Stimulated activated CD8-positive, alpha-beta memory T cell treated with anti-CD3 and anti-CD28 coated beads, Interleukin-15, amount 100 ng/mL, for 48 hours (primary cell): ENCODE measurements at places on chromosomes 7 and 10.

- DNase-seq: no peak
These were observed 40.3 kb downstream of the HIPK2 start for GRCh38 chr7:139737221-139738100.

GRCh38 chr7:102042016-102042656 is 224.7 kb downstream of the CUX1 start:
- DNase-seq: no peak

DNA sequence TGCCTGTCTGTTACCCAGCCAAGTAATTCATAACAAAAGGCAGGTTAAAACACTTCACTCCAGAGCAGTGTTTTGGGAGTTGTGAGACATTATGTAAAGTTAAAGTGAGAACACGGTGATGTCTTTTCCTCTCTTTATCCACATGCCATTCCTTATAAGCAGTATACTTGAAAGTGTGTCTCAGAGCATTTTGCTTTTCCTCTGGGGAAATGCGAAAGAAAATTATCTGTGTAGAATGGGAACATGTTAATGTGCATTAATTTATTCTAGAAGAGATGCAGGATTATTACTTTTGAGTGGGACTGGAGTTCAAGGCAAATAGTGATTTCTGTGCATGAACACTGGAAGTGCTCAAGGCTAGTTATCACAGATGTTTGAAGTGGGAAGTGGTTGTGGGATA is 170.4 kb downstream of the PLXDC2 start:
- no peak for DNase-seq

DNA sequence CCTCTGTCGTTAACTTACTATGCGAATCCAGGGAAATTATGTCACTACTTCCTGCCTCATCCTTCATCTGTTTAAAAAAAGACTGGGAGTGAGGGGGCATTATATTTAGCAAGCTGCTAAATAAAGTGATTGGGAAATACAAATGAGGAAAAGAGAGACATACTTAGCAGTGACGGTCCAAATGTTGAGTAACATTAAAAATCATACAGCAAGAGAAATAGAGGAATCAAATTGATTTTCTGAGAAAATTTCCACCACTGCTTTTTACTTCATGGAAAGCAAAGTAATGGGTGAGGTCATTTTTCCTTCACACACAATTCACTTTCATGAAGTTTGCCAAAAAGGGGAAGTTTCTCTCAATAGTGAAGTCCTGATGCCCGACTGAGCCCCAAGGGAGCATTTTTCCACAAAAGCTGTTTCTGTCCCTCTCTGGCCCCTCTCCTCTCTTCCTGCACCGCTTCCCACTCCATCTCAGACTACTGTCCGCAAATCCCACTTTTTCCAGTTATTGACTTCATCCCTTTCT is 61.9 kb upstream of the ADO start:
- no peak for DNase-seq

- DNase-seq: no peak
These were observed 13.3 kb upstream of the HILPDA start for GRCh38 chr7:128442356-128442755.

- no peak for DNase-seq
These were observed 11.2 kb upstream of the SLC35B4 start for GRCh38 chr7:134327896-134328295.

- no peak for DNase-seq
These were observed 180.9 kb downstream of the CDK14 start for GRCh38 chr7:90777041-90777440.

DNA sequence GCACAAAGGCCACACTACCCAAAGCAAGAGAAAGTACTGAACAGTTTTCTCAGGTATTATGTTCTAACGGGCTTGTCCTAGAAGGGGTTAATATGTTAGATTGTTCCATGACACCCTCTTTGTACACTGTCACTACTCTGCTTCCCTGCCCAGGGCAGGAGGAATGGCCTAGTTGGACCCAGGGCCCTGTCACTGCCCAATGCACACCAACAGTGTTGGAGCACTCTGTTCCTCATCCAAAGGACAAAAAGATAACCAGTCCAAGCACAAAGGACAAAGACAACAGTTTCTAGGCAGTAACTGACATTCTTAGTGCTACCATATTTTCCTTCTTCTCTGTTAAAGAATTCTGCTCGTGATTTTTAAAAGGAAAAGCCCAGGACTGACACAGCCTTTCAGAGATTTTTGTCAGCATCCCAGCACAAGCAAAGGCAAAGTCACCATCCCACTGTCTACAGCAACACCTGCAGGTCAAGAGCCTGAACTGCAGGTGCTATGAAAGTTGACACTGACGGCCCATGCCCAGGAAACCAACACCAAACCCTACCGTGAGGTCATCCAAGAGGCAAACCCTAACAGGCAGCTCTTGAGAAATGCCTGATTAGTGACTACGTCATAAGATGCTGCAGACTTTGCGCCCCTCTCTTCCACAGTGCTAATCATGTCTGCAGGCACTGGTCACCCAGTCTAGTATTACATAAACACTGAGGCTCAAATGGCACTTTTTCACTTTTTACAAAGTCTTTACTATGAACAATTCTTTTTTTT is 13.2 kb downstream of the NUDCD3 start:
- peak; percentile 39 for DNase-seq

- DNase-seq: no peak
These were observed 1.5 kb downstream of the EEPD1 start for GRCh38 chr7:36154255-36155212.

DNA sequence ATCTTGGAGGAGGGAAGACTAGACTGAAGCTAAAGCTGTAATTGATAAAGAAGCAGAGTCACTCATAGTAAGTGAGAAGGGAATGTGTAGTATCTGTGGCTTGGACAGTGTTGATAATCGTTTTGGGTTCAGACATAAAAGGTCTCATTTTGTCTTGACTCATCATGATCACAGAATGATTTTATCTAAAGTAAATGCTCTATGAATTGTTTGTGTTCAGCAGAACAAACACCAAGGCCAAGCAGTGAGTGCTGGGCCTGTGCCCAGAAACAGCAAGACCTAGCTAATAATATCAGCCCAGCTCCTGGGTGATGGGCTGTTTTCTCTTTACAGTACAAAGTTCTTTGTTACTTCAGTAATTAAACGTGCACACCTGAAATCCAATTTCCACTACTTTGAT is 26.7 kb upstream of the CD36 start:
- DNase-seq: no peak

DNA sequence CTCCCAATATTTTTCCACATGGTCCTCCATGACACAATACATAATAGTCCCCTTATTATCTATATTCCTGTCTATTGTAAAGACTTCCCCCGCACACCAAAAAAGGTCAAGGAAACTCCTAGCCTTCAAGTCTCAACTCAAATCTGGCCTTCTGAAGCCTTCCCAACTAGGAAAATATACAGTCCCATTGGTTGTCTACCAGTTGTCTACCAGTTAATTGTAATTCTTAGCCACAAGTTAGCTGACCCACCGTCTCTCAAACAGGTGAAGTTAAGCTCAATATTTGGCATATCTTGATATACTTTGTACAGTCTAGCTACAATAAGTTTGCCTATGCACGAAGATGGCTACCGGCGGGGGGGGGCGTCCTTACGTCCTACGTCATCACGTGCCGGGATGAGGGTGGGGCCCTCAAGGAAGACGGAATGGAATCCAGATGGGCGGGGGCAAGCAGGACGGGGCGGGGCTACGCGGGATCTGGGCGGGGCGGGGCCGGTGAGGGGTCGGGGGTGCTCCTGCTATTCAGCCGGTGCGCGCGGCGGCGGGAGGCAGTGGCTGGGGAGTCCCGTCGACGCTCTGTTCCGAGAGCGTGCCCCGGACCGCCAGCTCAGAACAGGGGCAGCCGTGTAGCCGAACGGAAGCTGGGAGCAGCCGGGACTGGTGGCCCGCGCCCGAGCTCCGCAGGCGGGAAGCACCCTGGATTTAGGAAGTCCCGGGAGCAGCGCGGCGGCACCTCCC is at the start of gene AHR:
TSS of gene AHR (plus strand) at position 551 of the 738 bp plus-strand sequence. CDS start 613 bp downstream, outside the sequence.
- peak; percentile 76 for DNase-seq

DNA sequence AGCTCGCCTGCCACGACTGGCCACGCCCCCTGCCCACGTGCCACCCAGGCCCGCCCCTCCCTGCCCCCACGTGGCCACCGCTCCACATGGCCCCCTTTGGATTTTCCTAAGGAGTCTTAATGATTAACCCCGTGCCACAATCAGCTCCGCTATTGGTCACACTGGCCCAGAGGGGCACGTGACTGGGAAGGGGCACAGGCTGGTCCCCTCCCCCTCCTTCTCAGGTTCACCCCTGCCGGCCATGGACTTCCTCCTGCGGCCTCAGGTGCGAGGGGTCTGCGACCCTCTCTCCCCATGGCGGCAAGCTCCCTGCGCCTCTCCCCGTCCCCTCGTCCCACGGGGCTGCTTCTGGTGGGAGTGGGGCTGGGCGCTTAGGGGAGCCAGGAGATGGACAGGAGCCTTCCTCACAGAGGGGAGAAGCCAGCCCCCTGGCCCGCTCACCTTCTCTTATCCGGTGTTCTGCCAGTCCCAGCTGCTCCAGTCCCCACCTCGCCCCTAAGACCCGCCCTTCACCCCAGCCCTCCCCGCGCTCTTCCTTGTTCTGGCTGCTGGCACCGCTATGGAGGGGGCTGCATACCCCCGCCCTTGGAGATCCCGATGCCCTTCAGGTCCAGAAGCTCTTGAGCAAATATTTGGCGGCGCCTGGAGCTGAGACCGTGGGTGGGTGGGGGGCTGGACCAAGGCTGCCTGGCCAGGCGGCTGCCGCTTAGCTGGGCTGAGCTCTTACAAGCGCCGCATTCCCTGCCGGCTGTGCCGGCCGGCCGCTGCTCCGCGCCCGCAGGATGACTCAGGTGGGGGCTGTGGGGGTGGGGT is 3.2 kb downstream of the SLC4A2 start:
- DNase-seq: no peak

DNA sequence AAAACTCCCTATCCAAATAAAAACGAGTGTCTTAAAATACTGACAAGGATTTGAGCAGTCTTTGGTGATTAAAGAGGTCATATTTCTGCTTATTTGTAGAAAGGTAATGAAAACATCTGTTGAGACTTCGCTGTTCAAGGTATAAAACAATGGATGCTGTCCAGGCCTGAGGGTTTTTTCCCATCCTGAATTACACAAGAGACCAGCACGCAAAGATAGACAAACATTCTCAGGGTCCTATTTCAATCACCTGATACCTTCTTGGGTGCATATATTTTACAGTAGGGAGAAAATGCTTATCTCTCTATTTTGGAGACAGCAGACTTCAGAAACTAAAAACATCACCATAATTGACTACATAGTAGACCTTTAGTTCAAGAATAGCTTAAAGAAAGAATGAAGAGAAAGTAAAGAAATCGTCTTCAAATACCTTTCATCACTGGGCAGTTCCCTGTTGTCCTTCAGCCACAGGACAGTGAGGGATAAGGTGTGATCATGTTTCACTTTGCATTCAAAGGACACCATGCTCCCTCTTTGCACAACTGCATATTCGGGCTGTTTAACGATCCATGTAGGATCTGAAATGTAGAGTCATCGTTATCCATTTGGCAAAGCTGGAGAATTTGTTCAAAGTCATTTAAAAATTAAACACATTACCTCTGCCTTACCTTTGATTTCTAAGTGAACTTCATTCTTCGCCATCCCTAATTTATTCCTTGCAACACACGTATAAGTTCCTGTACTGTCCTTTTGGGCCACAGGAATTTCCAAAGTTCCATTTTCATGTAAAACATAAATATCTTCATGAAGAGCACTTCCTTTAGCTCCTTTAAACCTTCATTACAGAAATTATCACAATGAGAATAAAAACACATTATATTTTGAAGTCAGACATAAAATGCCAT is 63.7 kb upstream of the LAMB4 start:
- DNase-seq: no peak

GRCh38 chr7:117993377-117994003 is 120.2 kb upstream of the CTTNBP2 start:
- DNase-seq: no peak

GRCh38 chr7:1087465-1087814 is 473 bp upstream of the GPER1 start:
- DNase-seq: no peak

DNA sequence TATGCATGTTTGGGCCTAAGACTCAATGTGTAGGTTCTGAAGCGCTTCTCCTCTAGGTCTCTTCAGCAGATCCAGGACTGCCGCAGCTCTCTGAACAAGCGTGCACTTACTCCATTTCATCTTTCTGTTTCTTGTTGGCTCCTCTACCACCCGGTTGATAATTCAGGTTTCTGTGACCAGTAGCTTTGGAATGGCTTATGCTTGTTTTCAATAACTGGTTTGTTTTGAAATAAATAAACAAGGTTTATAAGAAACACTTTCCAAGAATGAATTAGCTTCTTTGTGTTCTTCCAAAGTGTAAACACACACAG is 1.5 kb downstream of the MDFIC start:
- DNase-seq: no peak

GRCh38 chr10:129021594-129022304 is 445.3 kb upstream of the MGMT start:
- DNase-seq: no peak

DNA sequence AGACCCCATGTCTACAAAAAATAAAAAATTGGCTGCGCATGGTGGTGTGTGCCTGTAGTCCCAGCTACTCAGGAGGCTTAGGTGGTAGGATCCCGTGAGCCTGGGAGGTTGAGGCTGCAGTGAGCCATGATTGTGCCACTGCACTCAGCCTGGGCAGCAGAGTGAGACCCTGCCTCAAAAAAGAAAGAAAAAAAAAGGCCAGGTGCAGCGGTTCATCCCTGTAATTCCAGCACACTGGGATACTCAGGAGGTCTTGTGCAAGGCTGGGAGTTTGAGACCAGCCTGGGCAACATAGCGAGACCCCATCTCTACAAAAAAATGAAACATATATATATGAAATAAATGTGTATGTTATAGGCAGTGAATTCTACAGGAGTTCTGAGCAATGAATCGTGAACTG is 44.5 kb upstream of the UBE2H start:
- DNase-seq: no peak

GRCh38 chr10:12321641-12322040 is 27.7 kb upstream of the CAMK1D start:
- DNase-seq: no peak

DNA sequence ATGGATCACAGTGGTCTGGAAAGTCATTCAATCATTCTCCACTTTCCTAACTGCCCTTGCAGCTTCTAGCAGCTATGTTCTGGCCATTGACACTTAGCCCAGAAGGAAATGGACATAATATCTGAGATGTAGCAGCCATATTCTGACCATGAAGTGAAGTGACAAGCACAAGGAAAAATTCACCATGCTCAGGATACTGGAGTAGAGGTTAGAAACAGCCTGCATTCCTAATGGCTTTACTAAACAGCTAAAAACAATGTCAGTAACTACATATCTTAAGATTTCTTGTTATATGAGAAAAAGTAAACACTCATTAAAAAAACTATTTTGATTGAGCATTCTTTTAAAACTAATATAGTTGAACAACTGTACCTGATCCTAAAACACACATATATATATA is 443.8 kb downstream of the MAGI2 start:
- DNase-seq: no peak
